Right atrium auricular region (tissue), 2 donors: ENCODE measurements at places on chromosomes 12 and 14. TPM values are rescaled to one million over a fixed set of nuclear protein-coding genes. Genes with fewer than 3 reads are reported as not detected.

GRCh38 chr14:67405771-67406170 lies 6.2 kb downstream of the PLEK2 start:
- H3K27ac ChIP-seq = no peak overlapping the region
- no peak for DNase-seq
- no peaks in the 10 kb centered on the region for H3K4me1 ChIP-seq

DNA sequence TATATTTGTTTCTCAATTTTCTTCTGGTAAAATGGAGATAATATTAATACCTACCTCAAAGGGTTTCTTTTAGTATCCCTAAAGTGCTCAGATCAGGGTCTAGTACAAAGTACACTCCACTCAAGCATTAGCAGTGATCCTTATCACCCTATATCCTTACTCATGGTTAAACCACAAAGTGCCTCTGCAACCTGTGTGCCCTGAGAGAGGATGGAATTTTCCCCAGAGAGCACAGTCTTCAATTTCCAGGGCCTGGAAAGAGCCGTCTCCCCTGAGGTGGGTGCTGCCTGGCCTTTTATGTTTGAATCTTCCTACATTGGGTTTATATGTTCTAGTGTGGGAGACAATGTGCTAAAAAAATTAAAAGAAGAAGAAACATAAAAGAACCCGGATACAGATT lies 183.1 kb upstream of the FBXO33 start:
- no peaks in the 10 kb centered on the region for H3K36me3 ChIP-seq
- no peaks in the 10 kb centered on the region for H3K4me1 ChIP-seq
- no peaks in the 10 kb centered on the region for H3K27me3 ChIP-seq
- DNase-seq = no peak

DNA sequence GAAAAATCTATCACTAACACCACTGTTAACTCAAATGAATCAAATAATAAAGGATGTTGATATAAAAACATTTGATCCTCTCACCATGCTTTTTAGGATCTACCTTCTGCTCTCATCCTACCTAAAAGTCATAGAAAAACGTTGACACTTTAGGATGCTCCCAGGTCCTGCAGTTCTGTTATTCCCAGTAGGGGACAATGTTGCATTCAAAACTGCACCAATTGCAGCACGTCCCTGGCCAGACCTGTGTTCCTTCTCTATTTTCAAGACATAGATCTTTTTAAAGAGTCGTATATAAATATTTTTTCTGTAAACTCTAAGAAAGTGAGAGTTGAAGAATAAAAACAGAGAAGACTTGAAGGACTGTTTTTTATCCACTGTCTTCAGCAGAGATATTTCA lies 8.8 kb downstream of the AICDA start:
- no peaks in the 10 kb centered on the region for H3K36me3 ChIP-seq
- H3K27ac ChIP-seq = no peak overlapping the region
- no peak overlapping the region for H3K4me3 ChIP-seq
- DNase-seq = no peak

GRCh38 chr12:47039756-47040155 lies 39.7 kb upstream of the PCED1B start:
- no peak overlapping the region for H3K4me3 ChIP-seq
- H3K27me3 ChIP-seq = no peaks in the 10 kb centered on the region
- no peaks in the 10 kb centered on the region for H3K4me1 ChIP-seq
- no peak for DNase-seq

The MAP1LC3B2 gene
- total RNA-seq = 1.4 TPM

GRCh38 chr14:38110258-38110657 lies 97.4 kb upstream of the SSTR1 start:
- no peaks in the 10 kb centered on the region for H3K27me3 ChIP-seq
- DNase-seq = no peak
- H3K4me1 ChIP-seq = no peaks in the 10 kb centered on the region

DNA sequence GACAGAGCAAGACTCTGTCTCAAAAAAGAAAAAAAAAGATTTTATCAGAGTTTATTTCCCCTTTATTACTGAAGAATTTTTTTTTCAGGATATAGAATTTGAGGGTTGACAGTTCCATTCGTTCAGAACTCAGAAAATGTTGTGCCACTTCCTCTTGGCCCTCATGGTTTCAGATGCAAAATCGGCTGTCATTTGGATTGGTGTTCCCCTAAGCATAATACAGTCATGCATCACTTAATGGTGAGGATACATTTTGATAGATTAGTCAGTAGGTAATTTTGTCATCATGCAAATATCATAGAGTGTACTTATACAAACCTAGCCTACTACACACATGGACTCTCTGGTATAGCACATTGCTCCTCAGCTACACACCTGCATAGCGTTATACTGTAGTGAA lies 263.9 kb upstream of the RTL1 start:
- no peaks in the 10 kb centered on the region for H3K4me1 ChIP-seq
- DNase-seq = no peak
- no peaks in the 10 kb centered on the region for H3K27me3 ChIP-seq
- no peak overlapping the region for H3K4me3 ChIP-seq

DNA sequence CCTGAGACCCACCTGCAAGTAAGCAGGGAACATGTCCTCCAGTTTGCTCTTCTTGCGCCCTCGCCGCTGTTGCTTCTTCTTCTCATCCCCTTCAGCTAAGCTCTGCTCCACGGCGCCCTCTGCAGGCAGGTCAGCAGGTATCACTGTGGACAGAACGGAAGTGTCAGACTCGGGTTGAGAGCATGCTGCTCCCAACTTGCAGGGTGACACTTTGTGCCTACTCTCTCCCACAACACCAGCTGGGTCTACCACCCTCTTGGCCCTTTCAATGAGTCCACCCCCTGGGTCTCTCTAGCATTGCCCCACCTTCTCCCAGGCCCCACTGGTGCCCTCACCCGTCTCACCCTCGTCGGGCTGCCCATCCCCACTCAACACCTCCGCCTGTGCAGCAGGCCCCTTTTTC lies 16.7 kb downstream of the KMT2D start:
- DNase-seq = no peak
- no peaks in the 10 kb centered on the region for H3K27me3 ChIP-seq
- no peak overlapping the region for H3K27ac ChIP-seq
- H3K4me3 ChIP-seq = no peak overlapping the region
- peaks cover 100% of the 10 kb centered on the region for H3K36me3 ChIP-seq

DNA sequence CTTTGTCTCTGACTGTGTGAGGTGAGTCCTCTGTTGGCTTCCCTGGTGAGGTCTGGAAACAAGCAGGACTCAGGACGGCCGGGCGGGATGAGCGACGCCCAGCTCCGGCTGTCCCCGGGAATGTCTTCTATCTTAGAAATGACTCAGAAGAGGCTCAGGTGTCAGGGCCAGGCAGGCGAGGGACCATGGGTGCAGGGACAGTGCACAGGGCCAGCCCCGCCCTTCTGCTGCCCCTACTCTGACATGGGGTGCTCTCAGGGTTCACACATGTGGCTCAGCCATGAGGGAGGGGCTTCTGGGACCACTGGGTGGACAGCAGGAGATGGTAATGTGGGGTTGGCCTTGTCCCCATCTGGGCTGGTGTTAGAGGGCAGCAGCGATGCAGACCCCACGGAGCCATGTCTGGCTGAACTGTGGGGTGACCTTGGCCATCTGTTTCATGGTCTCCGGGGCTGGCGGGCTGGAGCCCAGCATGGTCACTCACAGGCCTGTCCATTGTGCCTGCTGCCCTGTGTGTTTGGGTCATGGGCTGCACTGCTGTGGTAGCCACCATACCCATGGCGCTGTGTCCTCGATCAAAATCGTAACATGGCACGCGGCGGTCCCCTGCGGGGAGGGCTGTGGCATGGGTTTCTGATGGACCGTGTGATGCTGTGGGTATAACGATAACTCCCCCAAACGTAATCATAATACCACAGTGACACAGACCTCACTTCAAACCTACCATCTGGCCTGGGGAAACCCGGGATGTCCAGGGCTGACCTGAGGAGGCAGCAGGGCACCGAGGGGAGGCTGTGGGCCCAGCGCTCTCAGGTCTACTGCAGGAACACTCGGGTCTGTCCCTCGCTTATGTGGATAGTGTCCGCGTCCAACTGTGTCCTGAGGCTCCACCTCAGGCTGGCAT lies 368.8 kb downstream of the TMEM121 start:
- no peaks in the 10 kb centered on the region for H3K4me1 ChIP-seq
- no peak for DNase-seq
- no peaks in the 10 kb centered on the region for H3K27me3 ChIP-seq
- no peak overlapping the region for H3K27ac ChIP-seq

- H3K27me3 ChIP-seq = no peaks in the 10 kb centered on the region
- H3K27ac ChIP-seq = no peak overlapping the region
- DNase-seq = no peak
These were observed 17.5 kb downstream of the ANAPC5 start for GRCh38 chr12:121334513-121335343.

GRCh38 chr14:75101491-75101890 lies 25.4 kb downstream of the NEK9 start:
- H3K36me3 ChIP-seq = peaks cover 85% of the 10 kb centered on the region
- no peak overlapping the region for H3K27ac ChIP-seq
- H3K4me3 ChIP-seq = no peak overlapping the region
- no peaks in the 10 kb centered on the region for H3K27me3 ChIP-seq
- H3K4me1 ChIP-seq = no peaks in the 10 kb centered on the region

- no peak overlapping the region for H3K4me3 ChIP-seq
- no peaks in the 10 kb centered on the region for H3K4me1 ChIP-seq
- no peak for DNase-seq
- H3K27me3 ChIP-seq = no peaks in the 10 kb centered on the region
- H3K27ac ChIP-seq = no peak overlapping the region
These were observed 189.5 kb upstream of the PLEKHG7 start for GRCh38 chr12:92513231-92513730.

DNA sequence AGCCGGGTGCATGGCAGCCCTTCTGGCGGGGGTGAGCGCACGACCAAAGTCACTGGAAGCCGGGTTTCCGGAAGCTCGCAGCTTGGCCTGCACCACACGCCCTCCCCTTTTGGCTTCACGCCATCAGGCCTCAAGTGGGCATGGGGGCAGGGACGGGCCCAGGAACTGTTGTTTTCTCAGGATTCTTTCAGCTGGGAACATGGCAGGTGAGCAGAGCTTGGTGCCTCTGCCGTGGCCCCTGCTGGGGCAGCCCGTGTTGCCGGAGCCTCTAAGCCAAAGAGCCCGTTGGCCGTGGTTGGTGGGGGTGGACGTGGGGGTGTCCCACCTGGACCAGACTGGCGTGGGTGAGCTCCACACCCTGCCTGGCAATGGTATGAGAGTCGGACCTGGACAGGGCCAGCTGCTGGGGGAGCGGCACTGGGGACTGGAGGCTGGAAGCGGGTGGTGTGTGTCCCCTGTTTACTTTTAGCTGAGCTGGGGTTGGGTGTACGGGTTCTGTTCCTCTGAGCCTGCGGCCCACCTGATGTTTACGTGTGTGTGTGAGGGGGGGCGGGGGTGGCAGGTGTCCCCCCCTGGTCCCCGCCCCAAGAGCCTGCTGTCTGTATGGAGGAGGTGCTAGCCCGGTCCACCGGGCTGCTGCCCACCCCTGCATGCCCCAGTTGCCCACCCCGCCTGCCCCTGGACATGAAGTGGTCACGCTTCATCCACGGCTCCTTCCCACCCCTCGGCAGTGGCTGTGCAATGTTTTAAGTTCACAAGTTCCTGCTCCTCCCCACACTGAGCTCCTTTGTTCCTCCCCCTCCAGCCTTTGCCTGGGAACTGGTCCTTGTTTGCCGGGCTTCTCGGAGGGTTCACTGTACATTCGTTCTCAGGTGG lies 28.7 kb upstream of the PLD4 start:
- H3K4me1 ChIP-seq = peaks cover 20% of the 10 kb centered on the region
- no peak overlapping the region for H3K27ac ChIP-seq
- H3K36me3 ChIP-seq = no peaks in the 10 kb centered on the region
- H3K27me3 ChIP-seq = no peaks in the 10 kb centered on the region

DNA sequence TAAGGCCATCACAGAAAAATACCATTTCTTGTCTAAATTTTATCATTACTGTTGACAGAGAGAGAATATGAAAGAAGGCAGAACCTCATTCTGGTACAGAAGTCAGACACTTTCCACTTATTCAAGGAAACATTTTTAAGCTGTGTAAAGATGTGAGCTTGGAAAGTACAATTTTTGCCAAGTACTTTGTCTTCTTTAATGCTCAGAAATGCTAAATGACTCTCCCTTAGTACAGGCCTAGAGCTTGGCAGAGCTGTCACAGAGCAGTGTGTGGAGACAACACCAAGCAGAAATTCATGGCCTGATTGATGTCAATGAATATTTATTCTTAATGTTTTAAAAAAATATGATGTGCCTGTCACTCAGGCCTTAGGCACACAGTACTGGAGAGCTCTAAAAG lies 20.7 kb downstream of the NT5DC3 start:
- no peak for DNase-seq
- H3K4me3 ChIP-seq = no peak overlapping the region
- H3K4me1 ChIP-seq = no peaks in the 10 kb centered on the region

The CDC42BPB gene
- 83.4 TPM for total RNA-seq

The A2M gene
- total RNA-seq = 683 TPM

The A2ML1 gene
- total RNA-seq = 0.15 TPM

The TGM1 gene
- 36.9 TPM for total RNA-seq

The VWF gene
- 189 TPM for total RNA-seq

GRCh38 chr14:63650256-63650952 lies 8.7 kb upstream of the WDR89 start:
- no peaks in the 10 kb centered on the region for H3K27me3 ChIP-seq
- DNase-seq = no peak
- no peaks in the 10 kb centered on the region for H3K36me3 ChIP-seq
- H3K27ac ChIP-seq = no peak overlapping the region
- H3K4me1 ChIP-seq = no peaks in the 10 kb centered on the region
- no peak overlapping the region for H3K4me3 ChIP-seq

- H3K27ac ChIP-seq = no peak overlapping the region
- no peaks in the 10 kb centered on the region for H3K36me3 ChIP-seq
- H3K27me3 ChIP-seq = no peaks in the 10 kb centered on the region
- H3K4me1 ChIP-seq = peaks cover 58% of the 10 kb centered on the region
- no peak for DNase-seq
These were observed 14.0 kb downstream of the OR6S1 start for GRCh38 chr14:20627346-20628027.

DNA sequence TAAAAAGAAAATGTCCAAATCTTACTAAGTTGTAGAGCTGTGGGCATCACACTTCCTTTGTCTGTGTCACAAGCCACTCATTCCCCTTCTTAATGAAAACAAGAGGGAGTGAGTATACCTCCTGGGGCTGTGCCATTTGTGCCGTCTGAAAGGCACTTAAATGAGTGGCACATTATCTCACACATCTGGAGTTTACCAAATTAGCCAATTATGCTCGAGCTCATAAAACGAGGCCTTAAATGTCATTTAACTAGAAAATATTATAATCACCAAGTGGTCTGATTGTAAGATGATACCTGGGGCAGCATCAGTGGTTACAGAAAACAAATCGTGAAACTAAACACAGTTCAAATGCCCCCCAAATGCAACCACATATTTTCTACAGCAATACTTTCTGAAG lies 146.1 kb downstream of the PAX9 start:
- H3K4me1 ChIP-seq = no peaks in the 10 kb centered on the region
- DNase-seq = no peak
- no peaks in the 10 kb centered on the region for H3K36me3 ChIP-seq

The BDKRB2 gene
- total RNA-seq = 2.9 TPM

DNA sequence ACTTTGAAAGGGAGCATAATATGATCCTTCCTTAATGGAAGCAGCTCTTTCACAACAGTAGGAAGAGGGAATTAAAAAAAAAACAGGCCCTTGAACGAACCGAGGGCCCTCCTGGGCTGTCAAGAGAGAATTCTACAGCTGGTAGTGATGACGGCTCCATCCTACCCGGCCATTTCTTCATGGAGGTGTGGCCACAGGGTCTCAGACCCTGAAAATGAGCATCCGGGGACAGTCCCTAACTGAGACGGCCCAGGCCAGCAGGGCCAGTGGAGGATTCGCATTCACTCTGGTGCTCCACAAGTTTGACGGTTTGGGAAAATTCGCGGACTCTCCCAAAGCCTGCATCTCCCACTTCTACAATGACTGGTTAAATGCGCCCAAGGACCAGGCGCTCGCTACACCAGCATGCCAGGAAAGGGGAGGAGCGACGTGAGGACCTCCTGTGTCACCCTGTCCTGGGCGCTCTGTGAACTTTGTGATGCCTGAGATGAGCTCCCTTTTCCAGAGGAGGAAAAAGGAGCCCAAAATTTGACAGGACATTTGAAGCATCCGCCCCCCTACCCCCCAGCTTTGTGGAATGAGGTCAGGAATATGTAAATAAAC lies 66.8 kb downstream of the BCL11B start:
- H3K4me1 ChIP-seq = no peaks in the 10 kb centered on the region
- H3K36me3 ChIP-seq = no peaks in the 10 kb centered on the region
